ENCODE measurements at places on chromosomes 1 and 21.

- no peak for DNase-seq
Measured at GRCh38 chr21:15713412-15713811, 16.4 kb upstream of the USP25 start.

DNA sequence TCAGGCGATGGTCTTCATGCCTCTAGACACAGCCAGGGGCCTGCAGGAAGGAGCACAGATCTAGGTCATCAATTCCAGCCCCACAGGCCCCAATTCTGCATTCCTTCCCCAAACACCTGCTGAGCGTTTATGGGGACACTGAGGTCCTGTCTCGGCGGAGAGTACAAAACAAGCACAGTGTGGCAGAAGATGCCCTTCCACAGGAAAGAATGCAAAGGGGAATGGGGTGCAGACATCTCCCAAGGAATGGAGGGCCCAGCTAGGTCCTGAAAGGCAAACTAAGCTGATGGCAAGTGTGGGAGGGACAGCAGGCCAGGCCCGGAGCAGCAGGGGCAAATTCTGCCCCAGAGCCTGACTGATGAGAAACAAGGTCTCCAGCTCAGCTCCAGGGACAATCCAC is 3.5 kb upstream of the S100A8 start:
- DNase-seq, result no peak

GRCh38 chr1:119656410-119656955 is 8.4 kb upstream of the ZNF697 start:
- no peak for DNase-seq

GRCh38 chr1:174967845-174968705 is 31.7 kb upstream of the CACYBP start:
- no peak for DNase-seq

GRCh38 chr21:42862774-42863503 is 16.4 kb downstream of the WDR4 start:
- no peak for DNase-seq

DNA sequence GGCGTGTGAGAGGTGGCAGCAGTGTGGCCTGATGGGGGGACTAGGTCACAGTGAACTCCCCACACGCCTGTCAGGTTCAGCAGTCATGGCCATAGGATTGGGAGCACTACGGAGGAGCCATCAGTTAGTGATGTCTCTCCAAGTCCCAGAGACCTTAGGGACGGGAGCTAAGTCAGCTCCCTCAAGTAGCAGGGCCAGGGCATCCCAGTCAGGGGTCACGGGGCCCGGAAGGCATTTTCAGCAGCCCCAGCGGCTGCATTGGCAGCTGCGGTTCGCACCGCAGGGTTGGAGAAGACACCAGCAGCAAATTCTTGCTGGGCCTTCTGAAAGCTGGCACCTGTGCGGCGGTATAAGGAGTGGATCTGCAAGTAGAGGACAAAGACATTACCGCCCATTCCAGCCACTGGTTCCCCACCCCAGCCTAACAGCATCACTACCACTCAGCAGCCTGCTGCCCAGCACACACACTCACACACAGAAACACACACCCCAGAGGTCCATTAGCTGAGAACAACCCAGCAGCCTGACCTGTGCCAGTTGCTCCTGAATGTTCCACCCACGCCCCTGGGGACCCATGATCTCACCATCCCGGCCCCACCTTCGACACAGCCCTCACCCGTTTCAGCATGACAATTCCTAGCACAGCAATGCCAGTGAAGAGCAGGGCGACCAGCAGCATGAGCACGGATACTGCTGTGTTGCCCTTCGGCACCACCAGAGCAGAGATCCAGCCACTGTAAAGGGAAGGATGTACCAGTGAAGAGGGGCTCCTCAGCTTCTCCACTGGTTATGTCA is 972 bp upstream of the ENTREP3 start:
- DNase-seq, result no peak

DNA sequence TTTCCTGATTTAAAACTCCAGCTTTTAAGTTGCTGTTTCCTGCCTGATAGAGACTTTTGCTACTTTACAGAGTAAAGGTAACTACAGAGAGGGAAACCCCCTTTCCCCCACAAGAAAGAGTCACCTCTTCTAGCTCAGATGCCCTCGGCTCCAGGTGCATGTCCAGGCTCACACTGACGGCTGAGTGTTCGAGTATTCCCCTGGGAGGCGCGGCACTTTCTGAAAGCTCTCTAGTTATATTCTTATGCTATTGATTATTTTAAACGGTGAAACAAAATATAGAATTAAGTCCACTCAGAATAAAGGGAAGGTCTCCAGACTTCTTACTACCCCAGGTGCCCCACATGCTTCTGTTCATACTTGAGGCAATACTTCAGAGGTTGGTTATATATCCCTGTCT is 160.3 kb upstream of the FMN2 start:
- DNase-seq, result no peak

DNA sequence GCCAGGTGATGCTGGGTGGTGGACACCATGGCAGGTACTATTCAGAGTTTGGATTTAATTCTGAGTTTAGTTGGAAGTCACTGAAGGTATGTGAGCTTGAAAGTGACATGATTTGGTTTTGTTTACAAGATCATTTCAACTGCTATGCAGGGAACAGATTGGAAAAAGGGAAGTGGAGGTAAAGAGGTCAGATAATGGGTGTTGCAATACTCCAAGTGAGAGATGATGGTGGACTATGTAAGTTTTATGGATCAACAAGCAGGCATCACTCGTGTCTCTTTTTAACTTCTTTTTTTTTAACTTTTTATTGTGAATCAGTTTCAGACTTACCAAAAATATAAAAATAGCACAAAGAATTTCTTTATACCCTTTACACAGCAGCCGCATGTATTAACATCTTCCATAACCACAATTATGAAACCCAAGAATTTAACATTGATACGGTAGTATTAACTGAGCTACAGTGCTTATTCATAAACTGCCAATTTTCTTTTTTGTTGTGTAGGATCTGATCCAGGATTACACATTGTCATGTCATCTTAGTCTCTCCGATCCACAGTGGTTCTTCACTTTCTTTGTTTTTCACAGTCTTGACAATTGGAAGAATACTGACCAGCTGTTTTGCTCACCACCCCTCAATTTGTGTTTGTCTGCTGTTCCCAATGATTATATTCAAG is 24.9 kb upstream of the NHLH2 start:
- DNase-seq, result no peak

- DNase-seq, result no peak
Measured at GRCh38 chr1:214824763-214825162, 221.8 kb downstream of the CENPF start.

DNA sequence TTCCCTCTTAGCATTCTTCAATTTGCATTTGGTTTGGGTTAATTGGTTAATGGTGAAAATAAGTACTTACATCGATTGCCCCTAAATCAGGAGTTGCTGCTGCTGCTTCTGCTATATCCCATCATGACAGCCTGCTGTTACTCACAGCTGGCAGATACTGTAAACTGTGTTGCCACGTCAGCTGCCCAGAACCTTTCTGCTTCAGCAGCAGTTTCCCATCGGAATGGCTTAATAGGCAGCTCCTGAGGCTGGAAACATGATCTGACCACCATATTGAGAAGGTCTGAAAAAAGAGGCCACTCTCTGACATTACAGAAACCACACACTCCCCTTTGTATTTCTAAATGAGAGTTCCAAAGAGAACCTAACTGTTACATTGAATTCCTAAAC is 14.3 kb upstream of the SEC16B start:
- no peak for DNase-seq
